ENCODE measurements at places on chromosomes 12 and 14.
A peak's percentile ranks its signal among the peaks of the same experiment; 100 is the strongest.

DNA sequence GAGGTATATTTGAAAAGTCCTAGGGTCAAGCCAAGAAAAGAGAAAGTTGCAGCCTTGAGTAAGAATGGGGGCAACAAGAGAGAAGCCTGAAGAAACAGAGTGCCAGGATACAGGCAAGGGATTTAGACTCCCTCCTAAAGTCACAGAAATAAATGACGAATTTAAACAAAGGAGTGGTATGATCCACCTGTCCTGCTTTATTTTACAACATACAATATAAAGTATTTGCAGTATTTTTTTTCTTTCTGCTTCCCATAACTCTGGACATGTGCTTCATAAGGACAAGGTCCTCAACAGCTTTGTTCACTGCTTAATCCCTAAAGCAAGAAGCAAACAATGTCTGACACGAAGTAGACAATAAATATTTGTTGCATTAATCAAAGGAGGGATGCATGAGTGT, 57.4 kb downstream of the IFNG start:
- no peak for DNase-seq

- no peak for DNase-seq
These were observed 87.9 kb downstream of the USP15 start for GRCh38 chr12:62347922-62348650.

DNA sequence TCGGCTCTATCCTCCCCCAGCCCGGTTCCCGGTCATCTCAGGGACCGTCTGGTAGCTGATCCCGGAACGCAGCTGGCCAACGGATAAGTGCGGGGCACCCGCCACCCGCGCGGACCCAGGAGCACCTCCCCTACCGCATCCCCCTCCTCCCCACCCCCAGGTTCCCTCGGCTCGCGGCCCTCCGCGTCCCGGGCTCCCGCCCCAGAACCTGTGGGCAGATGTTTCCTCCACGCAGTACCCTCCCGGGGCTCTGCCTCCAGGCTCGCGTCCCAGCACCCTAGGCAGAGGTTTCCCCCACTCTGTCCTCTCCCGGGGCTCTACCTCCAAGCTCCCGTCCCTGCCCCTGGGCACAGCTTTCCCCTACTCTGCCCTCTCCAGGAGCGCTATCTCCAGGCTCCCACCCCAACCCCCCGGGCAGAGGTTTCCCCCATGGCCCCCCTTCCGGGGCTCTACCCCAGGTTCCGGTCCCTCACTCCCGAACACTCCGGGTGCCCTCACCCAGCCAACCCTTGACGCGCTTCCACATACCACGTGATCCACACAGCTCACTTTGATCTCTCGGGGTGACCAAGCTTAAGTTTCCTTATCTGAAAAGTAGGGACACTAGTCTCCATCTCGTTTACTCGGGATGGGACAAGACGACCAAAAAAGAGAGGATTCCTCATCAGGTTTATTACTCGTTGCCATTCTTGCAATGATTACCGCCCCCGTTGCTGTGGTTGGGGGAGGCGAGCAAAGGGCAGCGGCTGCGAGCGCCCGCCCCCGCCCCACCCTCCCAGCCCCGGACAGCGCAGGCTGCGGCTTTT, at the start of gene CCDC38:
Gene CCDC38, minus strand, starts transcription at position 91 of the 806 bp plus-strand sequence. CDS start 6,105 bp downstream, outside the sequence.
- peak; percentile 70 for DNase-seq

DNA sequence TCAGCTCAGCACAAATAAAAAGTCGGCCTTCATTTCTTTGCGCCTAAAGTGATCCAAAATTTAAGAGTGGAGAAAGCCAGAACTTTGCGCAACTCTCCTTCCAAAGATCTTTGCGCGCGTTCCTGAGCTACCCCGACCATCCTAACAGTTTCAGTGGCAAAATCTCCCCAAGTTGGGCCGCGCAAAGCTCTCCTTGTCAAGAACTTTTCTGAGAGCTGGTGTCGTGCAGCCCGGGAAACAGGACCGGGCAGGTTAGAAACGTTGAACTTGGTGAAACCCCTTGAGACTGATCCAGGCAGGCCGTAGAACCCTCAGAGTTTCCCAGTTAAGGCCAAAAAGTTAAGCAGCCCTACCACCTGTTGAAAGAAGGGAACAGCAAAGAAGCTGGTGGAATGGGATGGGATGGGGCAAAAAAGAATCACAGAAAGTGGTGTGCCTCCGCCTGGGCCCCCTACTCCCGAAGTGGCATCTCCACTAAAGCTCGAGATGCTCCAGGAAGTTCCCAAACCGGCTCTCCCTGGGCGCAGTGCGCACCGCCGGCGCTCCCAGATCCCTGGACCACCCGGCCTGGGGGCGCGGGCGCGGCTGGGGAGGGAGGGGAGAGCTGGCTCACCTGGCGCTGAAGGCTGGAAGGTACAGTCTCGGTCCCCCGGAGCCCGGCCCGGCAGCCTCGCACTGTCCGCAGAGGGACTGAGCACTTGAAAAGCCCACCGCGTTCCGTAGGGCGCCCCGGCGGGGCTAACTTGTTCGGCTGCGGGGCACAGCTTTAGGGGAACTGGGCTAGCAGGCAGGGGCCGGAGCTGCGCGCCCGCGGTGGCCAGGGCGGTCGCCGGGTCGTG, 768 bp downstream of the DBX2 start:
- no peak for DNase-seq

DNA sequence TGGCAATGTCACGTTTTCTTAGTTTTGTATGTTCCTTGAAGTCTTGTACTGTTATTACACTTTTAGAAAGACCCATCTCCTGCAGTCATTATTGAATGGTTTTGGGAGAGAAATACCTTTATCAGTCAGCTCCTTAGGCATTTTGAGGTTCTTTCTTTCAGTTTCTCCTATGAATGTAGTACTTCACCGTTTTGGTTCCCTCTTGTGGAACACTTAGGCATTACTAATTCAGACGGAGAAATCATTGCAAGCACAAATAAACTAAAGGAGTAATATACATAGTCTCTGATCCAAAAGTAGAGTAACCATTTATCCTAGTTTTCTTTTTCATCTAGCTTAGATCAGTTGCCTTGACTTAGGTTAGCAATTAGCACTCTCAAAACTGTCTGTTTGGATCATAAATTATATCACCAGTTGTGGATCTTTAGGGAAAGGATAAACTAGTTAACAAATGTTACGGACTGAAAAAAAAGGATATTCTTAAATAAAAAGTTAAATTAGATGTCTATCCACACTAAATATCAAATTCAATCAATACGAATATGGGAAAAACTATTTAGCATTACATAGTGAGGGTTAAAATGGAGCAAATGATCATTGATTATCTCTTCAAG, 1538.3 kb upstream of the SEL1L start:
- DNase-seq, result no peak

- no peak for DNase-seq
These were observed 12.2 kb downstream of the LLPH start for GRCh38 chr12:66118240-66118891.

GRCh38 chr12:109762071-109762672, 48.5 kb downstream of the FAM222A start:
- DNase-seq, result no peak

GRCh38 chr12:93033948-93034347, 104.9 kb upstream of the EEA1 start:
- DNase-seq, result no peak

- DNase-seq, result no peak
These were observed 93.4 kb downstream of the DIO2 start for GRCh38 chr14:80117876-80118275.

GRCh38 chr12:47158792-47159191, 79.0 kb upstream of the AMIGO2 start:
- DNase-seq, result no peak

DNA sequence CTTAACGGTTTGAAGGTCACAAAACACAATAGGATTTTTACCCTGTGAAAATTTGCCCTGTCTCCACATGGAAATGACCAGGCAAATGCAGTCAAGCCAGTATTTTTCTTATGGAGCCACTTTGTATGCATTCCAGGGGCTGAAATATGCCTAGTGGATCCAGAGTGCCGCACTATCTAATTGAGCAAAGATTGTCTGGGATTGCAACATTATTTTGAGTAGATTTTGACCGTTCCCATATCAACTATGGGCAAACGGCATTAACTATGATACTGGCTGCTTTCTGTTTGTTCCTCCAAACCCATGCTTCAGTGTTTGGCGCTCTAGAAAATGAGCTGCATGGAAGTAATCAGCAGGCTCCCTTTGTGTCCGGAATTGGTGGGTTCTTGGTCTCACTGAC, 223.0 kb downstream of the BTG1 start:
- DNase-seq, result no peak

GRCh38 chr12:26533211-26533610, 299.8 kb downstream of the ITPR2 start:
- no peak for DNase-seq

- DNase-seq, result no peak
These were observed 20.8 kb downstream of the SUSD6 start for GRCh38 chr14:69632164-69632563.

GRCh38 chr14:81312289-81312876, 87.7 kb downstream of the STON2 start:
- DNase-seq, result no peak

DNA sequence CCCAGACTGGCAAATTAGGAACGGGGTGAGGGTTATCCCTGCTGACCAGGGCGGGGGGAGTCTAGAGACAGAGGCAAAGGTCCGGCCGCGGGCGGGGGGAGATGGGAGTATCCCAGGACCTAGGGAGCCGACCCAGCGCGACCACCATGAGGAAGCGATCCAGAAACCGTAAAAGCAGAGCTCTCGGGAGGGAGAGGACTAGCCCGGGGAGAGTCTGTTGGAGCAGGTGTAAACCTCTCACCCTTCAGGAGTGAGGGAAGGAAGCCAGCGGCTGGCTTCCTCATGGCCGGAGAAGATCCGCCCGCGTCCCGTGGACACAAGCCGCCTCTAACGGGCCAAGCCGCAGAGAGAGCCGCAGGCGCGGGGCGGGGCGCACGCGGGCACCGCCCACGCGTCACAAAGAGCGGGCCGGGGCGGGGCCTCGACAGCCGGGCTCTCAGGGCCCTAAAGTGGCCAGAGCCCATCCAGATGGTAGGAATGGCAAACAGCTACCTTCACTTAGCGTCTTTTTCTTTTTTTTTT, at the start of gene ACRBP:
Gene ACRBP, minus strand, starts transcription at position 350 of the 522 bp plus-strand sequence. Its CDS starts 66 bp downstream, at position 284.
- DNase-seq, result peak; percentile 32

- DNase-seq, result no peak
These were observed 90.7 kb downstream of the ESR2 start for GRCh38 chr14:64203366-64204006.

- DNase-seq, result no peak
These were observed 70.3 kb downstream of the ALX1 start for GRCh38 chr12:85350356-85350755.

GRCh38 chr12:68538726-68539614, 71.7 kb upstream of the RAP1B start:
- DNase-seq, result peak; percentile 25

DNA sequence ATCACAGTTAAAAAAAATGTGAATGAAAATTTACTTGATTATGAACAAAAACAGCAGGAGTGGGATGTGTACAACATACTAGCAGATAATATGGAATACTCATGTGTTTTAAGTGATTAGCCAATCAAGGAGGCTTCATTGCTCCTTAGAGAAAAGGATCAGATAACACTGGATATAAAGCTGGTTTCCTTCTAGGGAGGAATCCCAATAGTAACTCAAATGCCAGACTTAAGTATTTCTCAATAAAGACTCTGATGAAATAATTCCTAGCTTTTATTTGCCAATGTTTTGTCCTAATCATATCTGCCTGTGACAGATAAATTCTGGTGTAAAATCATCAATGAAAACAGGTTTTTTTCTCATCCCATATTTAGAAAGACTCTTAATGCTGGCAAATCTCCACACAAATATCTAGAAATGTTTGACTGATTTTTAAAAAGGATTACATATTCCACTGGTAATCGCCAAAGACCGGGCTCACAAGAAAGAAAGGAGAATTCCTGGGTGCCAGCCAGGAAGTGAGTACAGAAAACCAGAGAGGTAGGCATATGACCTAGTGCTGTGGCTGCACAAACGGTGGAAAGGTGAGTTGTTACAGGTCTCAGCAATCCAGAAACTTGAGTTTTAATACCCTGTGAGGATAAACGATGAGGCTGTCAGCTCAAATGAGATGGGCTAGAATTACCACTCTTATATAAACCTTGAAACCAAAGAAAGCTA, 108.6 kb upstream of the TTC7B start:
- DNase-seq, result no peak

DNA sequence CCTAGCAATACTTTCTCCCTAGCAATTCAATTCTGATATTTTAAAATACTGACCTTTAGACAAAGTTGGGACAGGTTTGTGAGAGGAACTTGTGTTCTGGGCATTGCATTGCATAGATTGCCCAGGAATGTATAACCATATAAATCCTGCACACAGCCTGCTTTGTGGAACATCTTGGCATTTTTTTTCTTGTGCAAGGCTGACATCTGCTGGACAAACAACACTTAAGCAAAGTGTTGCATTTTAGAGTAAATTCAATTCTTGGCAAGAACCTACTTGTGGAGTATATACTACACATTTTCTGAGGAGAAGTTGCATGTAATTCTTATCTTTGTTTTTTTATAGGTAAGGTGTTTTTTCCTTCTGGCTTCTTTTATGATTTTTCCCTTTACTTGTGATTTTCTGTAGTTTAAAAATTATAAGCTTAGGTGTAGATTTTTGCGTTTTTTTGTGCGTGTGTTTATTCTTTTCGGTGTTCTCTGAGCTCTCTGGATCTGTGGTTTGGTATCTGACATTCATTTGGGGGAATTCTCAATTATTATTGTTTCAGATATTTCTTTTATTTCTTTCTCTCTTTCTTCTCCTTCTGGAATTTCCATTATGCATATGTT, 26.4 kb downstream of the TESPA1 start:
- peak; percentile 19 for DNase-seq

- DNase-seq, result no peak
These were observed 99.8 kb upstream of the RESF1 start for GRCh38 chr12:31859232-31859977.

GRCh38 chr12:57738661-57739237, at the start of gene AGAP2:
AGAP2 (minus strand) TSS chr12:57738742; CDS start chr12:57738246, 496 bp downstream.
- no peak for DNase-seq

GRCh38 chr12:65492998-65493912, 214.8 kb downstream of the MSRB3 start:
- no peak for DNase-seq

GRCh38 chr12:6115389-6115788, 9.1 kb downstream of the VWF start:
- DNase-seq, result no peak

DNA sequence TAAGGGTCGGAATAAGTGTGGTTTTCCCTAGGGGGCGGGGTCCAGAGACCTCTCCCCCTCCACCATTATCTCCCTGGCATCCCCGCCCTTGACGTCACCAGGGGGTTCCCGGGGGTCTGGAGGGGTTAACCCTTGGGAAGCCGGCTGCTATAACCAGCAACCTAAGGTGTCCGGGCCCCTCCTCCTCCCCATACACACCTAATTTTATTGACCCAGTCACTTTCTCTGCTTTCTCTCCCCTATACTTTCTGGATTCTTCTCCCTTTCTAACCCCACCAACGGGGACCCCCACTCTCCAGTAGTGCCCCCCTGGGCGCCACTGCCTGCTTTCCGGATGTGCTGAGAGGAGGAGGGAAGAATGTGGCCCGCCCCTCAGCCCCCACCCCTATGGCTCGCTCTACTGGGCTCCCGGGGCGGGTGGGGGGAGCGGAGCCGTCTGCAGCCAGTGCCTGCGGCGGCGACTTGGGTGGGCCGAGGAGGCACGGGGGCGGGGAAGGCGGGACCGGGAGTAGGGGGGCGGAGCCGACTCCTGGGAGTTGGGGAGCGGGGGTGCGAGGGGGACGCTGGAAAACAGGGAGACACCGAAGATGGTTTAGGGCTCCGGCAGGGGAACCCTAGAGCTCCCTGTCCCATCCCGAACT, 1.8 kb downstream of the GLI1 start:
- peak; percentile 34 for DNase-seq
